Memory B cell (primary cell): ENCODE measurements at places on chromosomes 4 and X.

- peak; percentile 42 for DNase-seq
- H3K4me1 ChIP-seq: peaks cover 43% of the 10 kb centered on the region
- H3K27ac ChIP-seq: peak overlapping the region; percentile 78
These were observed 401 bp downstream of the SOWAHD start for GRCh38 chrX:119758731-119759247.

DNA sequence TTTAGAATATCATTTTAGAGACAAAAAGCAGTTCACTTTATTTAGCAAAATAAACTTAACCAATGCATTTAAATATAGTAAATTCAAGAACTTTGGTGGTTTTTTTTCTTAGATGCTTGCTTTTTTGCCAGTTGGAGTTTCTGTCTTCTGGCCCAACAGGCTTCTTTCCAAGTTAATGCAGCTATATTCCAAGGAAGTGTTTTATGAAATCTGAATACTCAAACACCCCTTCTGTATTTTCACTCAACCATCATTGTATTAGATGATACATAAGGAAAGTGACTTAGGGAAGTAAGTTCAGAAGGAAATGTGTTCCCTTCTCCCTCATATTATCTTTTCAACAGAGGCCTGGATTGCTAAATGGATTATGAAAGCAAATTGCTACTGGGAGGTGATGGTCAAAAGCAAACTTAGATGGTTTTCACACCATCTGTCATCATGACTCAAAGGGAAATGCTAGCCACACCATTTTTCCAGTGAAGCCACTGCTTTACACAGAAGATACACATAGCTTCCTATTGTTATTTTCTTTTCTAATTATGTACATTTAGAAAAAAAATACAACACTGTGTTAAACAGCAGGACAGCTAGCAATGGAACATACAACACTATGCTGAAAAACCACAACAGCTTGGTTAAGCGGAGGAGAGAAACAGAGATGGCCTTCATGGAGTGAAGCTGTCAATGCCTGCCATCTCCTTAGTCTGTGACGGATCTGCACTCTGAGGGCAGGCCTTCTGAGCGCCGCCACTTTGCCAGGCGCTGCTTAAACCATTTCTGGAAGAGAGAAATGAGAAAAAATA, 32.9 kb downstream of the HOPX start:
- no peak overlapping the region for H3K27ac ChIP-seq
- no peak for DNase-seq
- H3K4me1 ChIP-seq: peaks cover 15% of the 10 kb centered on the region

GRCh38 chrX:4971646-4972045, 1257.0 kb downstream of the NLGN4X start:
- H3K27ac ChIP-seq: no peak overlapping the region
- DNase-seq: no peak
- H3K4me1 ChIP-seq: no peaks in the 10 kb centered on the region
- peaks cover 1% of the 10 kb centered on the region for H3K27me3 ChIP-seq

- no peaks in the 10 kb centered on the region for H3K4me1 ChIP-seq
- peaks cover 4% of the 10 kb centered on the region for H3K36me3 ChIP-seq
- H3K4me3 ChIP-seq: no peak overlapping the region
- H3K27ac ChIP-seq: no peak overlapping the region
These were observed 23.3 kb downstream of the SHROOM3 start for GRCh38 chr4:76458297-76458696.

DNA sequence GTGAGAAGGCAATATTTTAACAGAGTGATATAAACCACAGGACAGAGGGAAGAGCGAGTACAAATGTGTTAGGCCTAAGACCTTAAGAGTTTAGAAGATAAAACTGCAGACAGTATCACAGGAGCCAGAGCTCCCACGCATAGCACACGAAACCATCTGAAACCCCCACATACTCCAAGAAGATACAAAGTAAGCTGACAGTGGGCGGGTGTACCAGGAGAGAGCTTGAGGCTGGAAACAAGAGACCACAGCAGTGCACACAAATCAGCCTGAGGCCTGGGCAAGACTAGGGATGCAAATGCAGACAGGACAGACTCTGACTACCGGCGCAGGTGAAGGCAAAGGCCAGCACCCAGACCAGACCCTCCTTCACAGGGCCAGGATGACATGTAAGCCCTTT, 54.1 kb upstream of the ARHGAP24 start:
- peak overlapping the region; percentile 3 for H3K27ac ChIP-seq
- peaks cover 32% of the 10 kb centered on the region for H3K4me1 ChIP-seq
- no peaks in the 10 kb centered on the region for H3K27me3 ChIP-seq
- H3K36me3 ChIP-seq: peaks cover 2% of the 10 kb centered on the region
- DNase-seq: no peak

GRCh38 chr4:165151734-165152133, 39.1 kb upstream of the TMEM192 start:
- H3K27me3 ChIP-seq: peaks cover 12% of the 10 kb centered on the region
- H3K36me3 ChIP-seq: no peaks in the 10 kb centered on the region
- H3K4me1 ChIP-seq: no peaks in the 10 kb centered on the region
- no peak overlapping the region for H3K27ac ChIP-seq
- no peak overlapping the region for H3K4me3 ChIP-seq

DNA sequence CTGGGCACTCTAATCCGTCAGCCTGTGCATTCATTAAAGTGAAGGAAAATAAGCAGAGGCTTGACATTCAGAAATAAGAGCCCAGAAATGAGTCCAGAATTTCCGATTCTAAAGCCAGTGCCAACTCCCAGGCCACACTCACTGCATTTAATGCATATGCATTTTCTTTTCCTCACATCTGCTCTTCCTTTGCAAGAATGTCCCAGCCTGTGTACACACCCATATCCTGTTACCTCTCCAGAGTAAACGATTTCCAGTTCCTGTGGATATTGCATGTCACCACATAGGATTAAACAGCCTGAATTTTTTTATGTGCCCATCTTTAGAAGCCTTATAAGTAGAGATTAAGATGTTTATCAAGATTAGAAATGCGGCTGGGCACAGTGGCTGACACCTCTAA, 27.5 kb downstream of the ARX start:
- peaks cover 12% of the 10 kb centered on the region for H3K36me3 ChIP-seq
- no peak overlapping the region for H3K27ac ChIP-seq
- H3K4me1 ChIP-seq: no peaks in the 10 kb centered on the region
- H3K4me3 ChIP-seq: no peak overlapping the region
- DNase-seq: no peak
